ENCODE measurements at places on chromosomes 16 and 17.

- DNase-seq, result no peak
These were observed at the start of gene RHBDL3 for GRCh38 chr17:32265192-32265923. RHBDL3 (plus strand) TSS chr17:32265832; CDS start chr17:32266190, 358 bp downstream.

GRCh38 chr16:4330277-4330874, 14.5 kb downstream of the GLIS2 start:
- peak; percentile 59 for DNase-seq

DNA sequence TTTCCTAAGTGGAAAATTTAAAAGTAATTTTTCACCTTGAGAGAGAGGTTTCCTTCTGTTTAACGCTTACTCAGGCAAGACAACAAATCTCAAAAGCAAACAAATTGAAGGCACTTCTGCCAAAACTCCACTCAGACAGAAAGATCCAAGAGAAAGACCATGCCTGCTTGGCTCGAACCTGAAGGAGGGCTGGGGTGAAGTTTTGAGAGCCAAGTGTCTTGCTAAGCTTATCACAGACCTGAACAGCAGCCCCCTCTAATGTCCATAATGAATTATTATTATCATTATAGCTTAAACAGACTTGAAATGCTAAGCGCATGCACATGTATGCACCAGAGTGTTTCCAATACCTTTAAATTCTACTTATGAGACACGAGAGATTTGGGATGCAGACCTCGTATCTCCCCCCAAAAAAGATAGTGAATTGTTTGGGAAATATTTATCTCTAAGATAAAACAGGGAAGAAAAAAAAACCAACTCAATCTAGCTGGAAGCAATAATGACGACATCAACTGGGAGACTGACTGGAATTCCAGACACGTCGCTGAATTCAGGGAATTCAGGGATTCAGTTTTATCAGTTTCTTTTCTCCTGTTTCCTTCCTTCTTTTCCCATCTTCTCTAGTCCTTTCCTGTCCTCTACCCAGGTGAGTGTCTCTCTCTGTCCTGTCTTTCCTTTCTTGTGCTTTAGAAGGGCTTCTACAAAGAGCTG, 473.2 kb downstream of the RBFOX1 start:
- DNase-seq, result peak; percentile 41

- peak; percentile 79 for DNase-seq
These were observed 10.1 kb upstream of the ZFPM1 start for GRCh38 chr16:88442727-88443576.

DNA sequence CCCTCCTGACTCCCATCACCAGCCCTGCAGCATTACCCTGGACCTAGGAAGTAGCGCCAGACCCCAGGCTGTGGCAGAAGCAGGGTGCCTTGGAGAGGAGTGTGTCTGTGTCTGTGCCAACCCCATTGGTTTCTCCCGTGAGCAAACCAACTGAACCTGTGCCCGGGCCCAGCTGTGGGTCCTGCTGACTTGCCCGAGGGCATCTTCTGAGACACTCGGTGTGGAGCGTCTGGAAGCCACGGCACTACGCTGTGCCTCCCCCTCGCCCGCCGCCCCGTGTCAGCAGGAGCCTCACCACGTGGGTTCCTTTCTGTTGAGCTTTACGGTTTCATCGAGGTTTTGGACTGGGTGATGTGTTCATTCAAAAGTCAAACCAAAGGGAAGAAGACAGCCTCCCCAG, 27.8 kb downstream of the ZNF750 start:
- DNase-seq, result no peak

- DNase-seq, result peak; percentile 79
These were observed 7.5 kb upstream of the SMTNL2 start for GRCh38 chr17:4576729-4577322.

GRCh38 chr17:42406615-42407288, 16.3 kb downstream of the CAVIN1 start:
- no peak for DNase-seq

DNA sequence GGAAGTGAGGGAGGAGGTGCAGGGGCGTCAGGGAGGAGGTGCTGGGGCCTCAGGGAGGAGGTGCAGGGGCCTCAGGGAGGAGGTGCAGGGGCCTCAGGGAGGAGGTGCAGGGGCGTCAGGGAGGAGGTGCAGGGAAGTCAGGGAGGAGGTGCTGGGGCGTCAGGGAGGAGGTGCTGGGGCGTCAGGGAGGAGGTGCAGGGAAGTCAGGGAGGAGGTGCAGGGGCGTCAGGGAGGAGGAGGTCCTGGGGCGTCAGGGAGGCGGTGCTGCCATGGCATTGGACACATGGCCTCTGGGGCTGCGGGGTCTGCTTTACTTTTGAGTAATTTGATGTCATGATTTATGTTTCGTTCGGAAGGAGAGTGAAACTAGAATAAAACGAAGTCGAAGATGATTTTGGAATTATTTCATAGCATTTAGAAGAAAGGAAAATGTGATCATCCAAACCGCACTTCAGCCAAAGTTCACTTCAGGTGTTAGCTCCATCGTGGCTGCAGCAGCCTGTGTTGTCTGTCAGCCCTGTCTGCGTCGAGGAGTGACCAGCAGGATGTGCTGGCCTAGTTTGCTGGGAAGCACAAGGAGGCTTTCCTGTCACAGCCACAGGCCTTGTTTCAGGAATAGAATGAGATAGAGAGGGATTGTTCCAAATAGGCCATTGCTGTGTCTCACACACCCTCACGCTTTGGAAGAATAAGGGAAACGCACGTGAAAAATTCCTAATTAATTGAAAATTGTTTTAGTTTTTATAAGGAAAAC, 42.8 kb downstream of the RAB11FIP3 start:
- no peak for DNase-seq

GRCh38 chr16:3389663-3390338, 11.0 kb downstream of the ZSCAN32 start:
- no peak for DNase-seq

- peak; percentile 73 for DNase-seq
These were observed 73.5 kb downstream of the CYTH1 start for GRCh38 chr17:78708510-78708973.

GRCh38 chr17:57284984-57285646, 28.8 kb downstream of the MSI2 start:
- no peak for DNase-seq

- no peak for DNase-seq
These were observed 50.6 kb downstream of the RBBP6 start for GRCh38 chr16:24589997-24590396.

- no peak for DNase-seq
These were observed 1469.8 kb downstream of the CDH11 start for GRCh38 chr16:63652091-63652490.

DNA sequence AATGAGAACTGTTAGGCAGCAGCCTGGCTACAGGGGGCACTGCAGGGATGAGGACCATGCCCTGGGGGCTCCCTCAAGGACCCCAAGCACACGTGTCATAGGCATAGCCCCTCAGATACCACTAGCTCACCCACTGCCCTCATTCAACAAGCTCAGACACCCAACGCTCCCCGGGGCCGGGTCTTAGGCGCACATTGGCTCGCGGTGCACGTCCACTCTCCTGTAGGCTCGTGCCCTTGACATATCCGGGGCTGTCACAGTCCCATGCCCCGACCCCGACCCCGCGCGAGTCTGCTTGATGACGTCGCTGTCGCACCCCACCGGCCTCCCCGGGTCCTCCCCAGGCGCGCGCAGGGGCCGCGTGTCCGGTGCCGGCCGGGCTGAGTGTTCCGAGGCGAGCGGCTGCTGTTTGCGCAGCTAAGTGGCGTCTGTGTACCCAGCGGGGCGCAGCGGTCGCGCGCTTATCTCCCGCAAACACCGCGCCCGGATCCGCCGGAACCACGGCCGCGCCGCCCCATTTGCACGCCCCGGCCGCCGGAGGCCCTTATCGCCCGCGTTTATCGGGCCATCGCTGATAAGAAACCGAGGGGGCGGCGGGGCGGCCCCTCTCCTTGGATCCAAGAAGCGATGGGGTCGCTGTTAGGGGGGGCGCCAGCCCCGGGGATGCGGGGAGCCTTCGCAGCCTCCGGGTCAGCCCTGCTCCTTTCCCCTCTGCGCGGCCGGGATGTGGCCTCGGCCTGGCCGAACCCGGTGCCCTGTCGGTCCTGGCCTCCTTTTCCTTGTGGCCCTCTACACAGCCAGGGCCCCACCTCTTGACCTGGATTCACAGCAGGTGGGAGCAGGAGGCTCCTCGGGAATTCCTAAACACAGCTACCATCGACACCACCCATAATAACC, 20.7 kb upstream of the NAGS start:
- peak; percentile 70 for DNase-seq

- no peak for DNase-seq
These were observed 5.7 kb downstream of the BECN1 start for GRCh38 chr17:42818379-42818778.

DNA sequence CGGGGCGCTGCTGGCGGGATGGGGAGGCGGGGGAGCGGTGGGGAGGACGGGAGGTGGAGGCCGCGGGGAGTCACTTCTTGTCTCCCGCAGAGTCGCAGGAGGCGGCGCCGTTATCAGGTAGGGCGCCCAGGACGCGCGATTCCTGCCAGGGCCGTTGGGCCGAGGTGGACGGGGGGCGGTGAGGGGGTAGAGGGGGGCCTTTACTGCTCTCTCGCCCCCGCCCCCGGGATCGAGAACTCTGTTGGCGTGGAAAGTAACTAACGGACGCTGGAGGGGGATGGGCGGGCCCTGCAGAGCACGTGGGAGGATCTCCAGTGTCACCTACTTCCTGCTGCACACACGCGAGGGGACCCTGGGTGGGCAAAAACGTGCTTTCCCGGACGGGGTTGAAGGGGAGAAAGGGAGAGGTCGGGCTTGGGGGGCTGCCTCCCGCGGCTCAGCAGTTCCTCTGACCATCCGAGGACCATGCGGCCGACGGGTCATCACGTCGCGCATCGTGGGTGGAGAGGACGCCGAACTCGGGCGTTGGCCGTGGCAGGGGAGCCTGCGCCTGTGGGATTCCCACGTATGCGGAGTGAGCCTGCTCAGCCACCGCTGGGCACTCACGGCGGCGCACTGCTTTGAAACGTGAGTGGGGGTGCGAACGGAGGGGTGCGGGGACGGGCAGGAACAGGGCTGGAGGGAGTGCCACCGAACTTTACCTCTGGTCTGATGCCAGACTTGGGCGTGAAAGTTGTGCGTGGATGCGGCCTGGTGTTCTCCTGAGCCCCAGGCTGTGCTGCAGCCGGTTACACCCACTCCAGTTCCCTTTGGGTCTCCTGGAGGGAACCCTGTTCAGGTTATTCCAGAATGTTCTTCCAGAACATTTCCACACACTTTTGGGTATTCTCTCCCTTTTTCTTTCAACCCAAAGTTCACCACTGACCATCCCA, 569 bp downstream of the PRSS21 start:
- DNase-seq, result no peak

GRCh38 chr16:14109782-14110727, 38.9 kb downstream of the MRTFB start:
- no peak for DNase-seq

DNA sequence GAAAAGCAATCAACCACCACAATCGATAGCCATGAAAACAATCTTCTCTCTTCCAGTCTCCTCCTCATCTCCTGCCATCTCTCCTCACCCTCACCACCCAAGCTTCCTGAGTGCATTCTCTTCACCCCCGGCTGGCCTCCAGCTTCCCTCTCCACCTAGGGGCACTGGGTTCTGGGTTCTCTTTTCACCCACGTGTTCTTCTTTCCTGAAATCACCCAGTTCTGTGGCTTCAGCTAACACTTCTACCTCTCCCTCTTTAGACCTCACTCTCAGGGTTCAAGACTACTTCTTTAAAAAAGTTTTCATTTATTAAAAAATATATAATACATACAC, 8.2 kb downstream of the ITGAM start:
- no peak for DNase-seq

DNA sequence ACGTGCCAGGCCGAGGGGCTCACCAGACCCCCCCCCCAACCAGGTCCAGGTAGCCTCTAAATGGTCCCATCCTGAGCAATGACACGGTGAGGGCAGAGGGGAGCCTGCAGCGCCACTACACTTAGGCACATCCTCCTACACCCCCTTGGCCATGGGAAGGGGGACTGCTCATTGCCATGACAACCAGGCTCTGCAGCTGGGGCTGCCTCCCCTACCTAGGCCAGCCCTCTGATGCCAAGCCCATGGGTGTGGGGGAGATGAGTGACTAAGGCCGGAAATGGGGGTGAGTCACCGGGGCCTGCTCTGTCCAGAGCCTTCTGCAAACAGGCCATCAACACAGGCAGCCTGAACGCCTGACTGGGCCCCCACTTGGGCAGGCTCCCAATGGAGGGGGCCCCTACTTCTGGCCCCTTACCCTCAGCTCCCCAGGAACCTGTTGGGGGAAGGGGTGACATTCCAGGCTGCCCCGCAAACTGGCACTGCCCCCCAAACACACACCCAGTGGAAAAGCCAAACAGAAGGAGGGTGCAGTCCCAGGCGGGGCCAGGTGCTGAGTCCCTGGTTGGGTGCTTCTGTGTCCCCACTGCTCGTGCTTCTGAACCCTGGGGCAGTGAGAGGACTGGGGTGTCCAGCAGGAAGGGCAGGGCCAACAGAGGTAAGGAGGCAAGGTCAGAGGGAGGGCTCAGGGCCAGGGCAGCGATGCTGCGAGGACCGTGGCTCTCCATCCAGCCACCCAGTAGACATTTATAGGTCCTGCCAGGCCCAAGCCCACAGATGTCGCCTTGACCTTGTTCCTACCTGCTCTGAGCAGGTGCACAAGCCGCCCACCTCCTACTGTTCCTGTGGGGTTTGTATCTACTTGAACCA, 8.2 kb downstream of the PLCD3 start:
- no peak for DNase-seq

DNA sequence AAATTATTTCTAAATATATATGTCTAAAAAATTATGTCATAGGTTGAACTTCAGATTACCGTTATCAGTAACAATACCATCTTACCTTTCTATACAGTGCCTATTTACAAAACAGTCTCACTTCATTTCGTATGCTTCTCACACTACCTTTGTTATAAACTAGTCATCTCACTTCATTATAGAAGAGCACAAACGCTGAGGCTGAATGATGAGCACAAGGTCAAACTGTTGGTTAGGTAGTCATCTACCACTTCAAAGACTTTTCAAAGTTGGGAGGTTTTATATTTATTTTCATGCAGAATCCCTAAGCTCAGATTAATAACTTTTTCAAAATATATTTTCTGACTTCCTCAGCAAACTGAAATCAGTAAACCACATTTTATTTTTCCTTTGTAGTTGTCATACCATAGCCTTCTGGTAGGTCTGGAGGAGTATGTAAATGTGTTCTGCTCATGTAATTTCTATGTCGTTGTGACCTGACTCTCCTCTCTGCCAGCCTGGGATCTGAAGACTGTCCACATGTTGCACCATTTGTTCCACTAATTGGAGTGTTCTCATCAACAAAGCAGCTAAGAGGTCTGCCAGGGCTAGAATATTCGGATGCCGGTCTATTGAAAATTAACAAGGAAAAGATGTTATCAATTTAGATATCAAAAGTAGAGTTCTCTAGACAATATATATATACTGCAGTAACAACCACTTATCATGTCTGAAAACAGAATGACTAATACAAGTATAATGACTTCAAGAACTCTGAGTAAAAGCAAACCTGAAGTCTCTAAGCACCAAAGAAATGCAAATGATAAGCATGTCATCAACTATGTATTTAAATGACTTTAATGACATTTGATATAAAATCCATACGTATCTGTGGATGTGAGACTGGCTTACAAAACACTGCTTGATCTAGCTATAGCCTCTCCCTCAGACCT, 73.9 kb downstream of the CEP95 start:
- DNase-seq, result no peak

- no peak for DNase-seq
These were observed 36.7 kb downstream of the CTU2 start for GRCh38 chr16:88742896-88743605.

GRCh38 chr17:29390851-29391631, 878 bp downstream of the TAOK1 start:
- DNase-seq, result peak; percentile 49

GRCh38 chr16:85173146-85173980, 61.1 kb upstream of the CIBAR2 start:
- peak; percentile 57 for DNase-seq
